ENCODE measurements at places on chromosomes 5 and 9. TPM values are rescaled to one million over a fixed set of nuclear protein-coding genes. Genes with fewer than 3 reads are reported as not detected.

PCDHGC5 gene
- polyA plus RNA-seq: 0.61 TPM

C9orf85 gene
- 4.7 TPM for polyA plus RNA-seq

SEC16A gene
- 49.7 TPM for polyA plus RNA-seq

PFN3 gene
- polyA plus RNA-seq: not detected

TRIM36 gene
- polyA plus RNA-seq: 0.52 TPM

SPARC gene
- polyA plus RNA-seq: 57.1 TPM

PTPRD gene
- 4.3 TPM for polyA plus RNA-seq

MYO10 gene
- polyA plus RNA-seq: 11.5 TPM

IGIP gene
- polyA plus RNA-seq: 3.8 TPM

LCN2 gene
- polyA plus RNA-seq: 46.8 TPM

PCDHB12 gene
- polyA plus RNA-seq: 0.46 TPM

PCDHB6 gene
- polyA plus RNA-seq: 0.46 TPM

PCA3 gene
- polyA plus RNA-seq: 0.07 TPM

IL17B gene
- polyA plus RNA-seq: not detected

SLC2A8 gene
- 15.3 TPM for polyA plus RNA-seq

Measured in pancreas (tissue), 10 donors.